CD4-positive, alpha-beta T cell treated with Interferon alpha-2 for 1 hour (primary cell): ENCODE measurements at places on chromosomes 7 and 10.

DNA sequence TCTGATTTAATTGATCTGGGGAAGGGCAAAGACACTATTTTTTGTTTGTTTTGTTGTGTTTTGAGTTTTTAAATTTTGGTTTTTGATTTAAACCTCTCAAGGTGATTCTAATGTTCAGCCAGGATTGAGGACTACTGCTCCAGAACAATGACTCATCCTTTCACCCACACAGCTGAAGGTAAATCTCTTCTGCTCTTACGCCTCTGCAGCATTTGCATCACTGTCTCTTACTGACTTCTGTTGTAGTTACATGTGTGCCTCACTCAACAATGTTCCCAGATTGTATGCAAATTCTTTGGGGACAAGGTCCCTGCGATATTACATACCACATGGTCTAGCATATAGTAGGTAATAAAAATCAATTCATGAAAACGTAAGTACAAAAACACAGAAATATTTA, 467.5 kb upstream of the LRRN3 start:
- no peak for DNase-seq

GRCh38 chr7:90720984-90721760, 125.1 kb downstream of the CDK14 start:
- no peak for DNase-seq

GRCh38 chr7:128073671-128074310, 42.6 kb upstream of the LRRC4 start:
- no peak for DNase-seq

DNA sequence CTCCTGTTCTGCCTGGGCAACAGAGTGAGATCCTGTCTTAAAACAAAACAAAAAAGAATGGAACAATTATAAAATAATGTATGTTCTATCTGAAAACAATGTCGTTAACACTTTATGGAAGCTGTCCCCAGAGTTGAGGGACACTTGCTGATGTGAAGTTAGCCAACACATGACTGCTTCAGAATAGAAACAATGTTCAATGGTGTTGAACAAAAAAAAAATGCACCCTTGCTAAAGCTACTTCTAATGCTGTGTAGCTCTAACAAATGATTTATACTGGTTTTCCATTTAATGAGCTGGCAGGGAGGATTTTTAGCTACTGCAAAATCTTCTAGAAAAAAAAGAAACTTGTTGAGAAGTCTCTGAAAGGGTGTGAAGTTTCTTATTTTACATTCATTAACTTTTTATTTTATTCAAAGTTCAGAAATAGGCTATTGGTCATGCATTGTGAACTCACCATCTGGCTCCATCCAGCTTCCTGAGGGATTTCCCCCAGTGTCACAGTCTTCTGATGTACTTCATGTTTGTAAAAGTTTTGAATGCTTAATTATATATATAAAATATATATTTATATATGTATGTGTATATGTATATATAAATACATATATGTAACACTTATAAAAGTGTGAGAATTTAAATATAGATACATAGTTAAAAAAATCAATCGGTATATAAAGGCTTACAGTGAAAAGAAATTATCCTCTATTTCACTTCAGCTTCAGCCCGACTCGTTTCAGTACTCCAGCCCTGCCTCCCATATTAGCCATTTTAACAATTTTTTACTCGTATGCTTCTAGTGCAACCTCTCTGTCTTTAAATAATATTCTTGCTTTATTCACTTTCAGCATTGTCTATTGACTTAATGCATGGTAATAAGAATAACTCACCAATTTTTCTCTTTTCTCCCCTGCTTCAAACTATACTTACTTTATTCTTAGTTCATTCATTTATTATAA, 35.0 kb downstream of the HDAC9 start:
- peak; percentile 22 for DNase-seq

DNA sequence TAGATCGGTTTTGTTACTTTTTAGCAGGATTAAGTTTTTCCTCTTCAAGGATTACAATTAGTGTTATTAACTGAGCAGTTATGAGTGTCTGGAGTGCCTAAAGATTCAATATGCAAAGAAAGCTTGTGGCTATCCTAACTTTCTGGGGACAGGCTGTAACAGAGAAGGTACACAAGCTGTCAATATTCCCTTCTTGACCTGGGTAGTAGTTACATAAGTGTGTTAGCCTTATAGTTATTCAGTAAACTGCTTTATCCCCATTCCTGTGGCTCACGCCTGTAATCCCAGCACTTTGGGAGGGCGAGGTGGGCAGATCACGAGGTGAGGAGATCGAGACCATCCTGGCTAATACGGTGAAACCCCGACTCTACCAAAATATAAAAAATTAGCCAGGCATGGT, 31.6 kb downstream of the ATAD1 start:
- no peak for DNase-seq

- DNase-seq, result no peak
Observed at GRCh38 chr10:14859775-14860174, 18.9 kb upstream of the SUV39H2 start.

GRCh38 chr7:21365866-21366624, 61.8 kb upstream of the SP4 start:
- no peak for DNase-seq

GRCh38 chr7:131108212-131108940, 219.3 kb upstream of the MKLN1 start:
- DNase-seq, result peak; percentile 89

DNA sequence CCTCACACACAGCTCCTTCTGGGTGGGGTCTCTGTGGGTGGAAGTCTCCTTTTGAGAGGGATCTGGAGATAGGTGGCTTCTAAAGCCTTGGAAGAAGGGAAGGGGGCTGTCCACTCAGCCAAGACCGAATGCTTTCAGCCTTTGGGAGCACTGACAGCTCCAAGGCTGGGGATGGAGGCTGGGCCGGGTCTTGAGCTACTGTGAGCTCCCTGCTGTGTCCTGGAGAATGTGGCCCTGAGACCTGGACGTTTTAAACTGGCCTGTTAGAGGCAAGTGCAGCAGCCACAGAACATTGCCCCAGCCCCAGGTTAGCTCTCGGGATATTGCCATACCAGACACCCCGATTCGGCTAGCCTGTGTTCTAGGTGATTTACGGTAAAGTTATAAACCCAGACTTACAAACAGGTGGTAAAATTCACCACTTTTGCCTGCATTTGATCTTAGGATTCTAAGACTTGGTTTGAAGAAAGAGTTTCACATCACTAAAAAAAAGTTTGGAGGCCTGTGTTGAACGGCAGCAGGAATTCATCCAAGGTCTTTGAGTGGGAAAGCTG, 548.5 kb upstream of the FOXK1 start:
- DNase-seq, result no peak

GRCh38 chr7:27145165-27145913, 1.9 kb upstream of the HOXA5 start:
- DNase-seq, result no peak

GRCh38 chr7:114087653-114088469, 169.1 kb upstream of the PPP1R3A start:
- DNase-seq, result no peak

GRCh38 chr7:112176693-112177415, 29.3 kb downstream of the DOCK4 start:
- no peak for DNase-seq

GRCh38 chr7:8413600-8413999, 19.8 kb upstream of the NXPH1 start:
- no peak for DNase-seq

- DNase-seq, result no peak
Observed at GRCh38 chr10:83957168-83957947, 182.0 kb upstream of the GHITM start.

- DNase-seq, result no peak
Observed at GRCh38 chr10:22477334-22478287, 132.3 kb downstream of the SPAG6 start.

GRCh38 chr7:89731751-89732445, 422.4 kb upstream of the STEAP1 start:
- no peak for DNase-seq

DNA sequence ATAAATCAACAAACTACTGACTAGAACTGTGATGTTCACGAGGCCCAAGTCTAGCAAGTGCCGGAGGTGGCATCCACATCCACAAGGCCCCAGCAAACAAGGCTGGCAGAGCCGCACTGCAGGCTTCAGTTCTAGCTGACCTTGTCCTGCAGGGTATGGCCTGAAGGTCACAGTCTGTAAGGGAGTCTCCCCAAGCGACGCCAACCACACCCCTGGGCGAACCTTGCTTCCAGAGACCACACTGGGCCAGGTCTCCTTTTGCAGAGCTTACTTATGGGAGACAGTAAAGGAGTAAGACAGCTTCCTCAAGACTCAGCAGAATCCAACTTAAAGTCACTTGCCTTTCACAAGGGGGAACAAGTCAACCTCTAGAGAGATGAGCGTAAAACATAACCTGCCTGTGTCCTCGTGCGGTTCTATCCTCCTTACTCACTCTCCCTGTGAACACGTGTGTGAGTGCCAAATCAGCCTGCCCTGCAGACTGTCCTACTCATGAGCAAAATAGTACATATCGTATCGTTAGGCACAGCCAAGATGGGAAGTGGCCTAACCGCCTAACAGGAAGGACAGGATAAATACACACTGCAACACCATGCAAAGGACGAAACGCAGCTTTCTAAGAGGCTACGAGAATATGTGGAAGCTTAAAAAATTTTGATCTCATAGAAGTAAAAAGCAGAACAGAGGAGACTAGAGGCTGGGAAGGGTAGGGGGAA, 22.7 kb downstream of the FAM53B start:
- no peak for DNase-seq

GRCh38 chr10:79387974-79388850, 40.9 kb downstream of the PPIF start:
- DNase-seq, result no peak

DNA sequence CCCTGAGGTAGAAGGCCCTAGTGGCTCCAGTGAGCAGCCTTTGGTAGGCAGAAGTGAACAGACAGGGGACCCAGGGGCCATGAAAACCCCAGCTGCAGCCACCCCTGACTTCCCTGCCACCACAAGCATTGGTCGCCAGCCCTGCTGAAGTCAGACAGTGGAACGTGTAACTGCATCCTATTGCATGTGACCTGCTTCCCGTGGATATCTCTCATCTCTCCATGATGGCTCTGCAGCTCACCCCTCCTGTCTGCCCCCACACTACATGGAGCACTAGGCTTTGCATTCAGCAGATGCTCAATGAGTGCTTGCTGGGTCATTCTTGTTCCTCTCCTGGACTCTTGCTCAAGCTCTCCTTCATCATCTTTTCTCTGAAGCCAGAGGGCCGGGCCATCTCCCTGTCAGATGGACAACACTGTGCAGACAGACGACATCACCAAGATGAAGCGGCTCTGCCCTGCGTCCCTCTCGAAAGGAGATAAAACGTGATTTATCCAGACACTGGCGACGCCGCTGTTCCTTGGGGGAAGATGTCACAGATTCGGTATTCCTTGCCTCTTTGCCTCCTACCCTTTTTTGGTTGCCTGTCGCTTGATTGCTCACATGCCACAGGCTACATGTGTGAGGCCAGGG, 117.5 kb downstream of the SH3PXD2A start:
- DNase-seq, result no peak

DNA sequence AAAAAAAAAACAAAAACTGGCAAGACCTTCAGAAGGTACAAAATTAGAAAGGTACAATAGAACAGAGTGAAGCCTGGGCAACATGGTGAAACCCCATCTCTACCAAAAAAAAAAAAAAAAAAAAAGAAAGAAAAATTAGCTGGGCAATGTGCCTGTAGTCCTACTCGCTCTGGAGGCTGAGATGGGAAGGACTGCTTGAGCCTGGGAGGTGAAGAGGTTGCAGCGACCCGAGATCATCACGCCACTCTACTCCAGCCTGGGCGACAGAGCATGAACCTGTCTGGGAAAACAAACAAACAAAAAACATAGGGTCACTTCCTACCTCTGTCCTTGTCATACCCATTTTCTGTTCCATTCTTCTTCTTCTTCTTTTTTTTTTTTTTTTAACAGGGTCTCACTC, 45.6 kb upstream of the DLG5 start:
- no peak for DNase-seq

DNA sequence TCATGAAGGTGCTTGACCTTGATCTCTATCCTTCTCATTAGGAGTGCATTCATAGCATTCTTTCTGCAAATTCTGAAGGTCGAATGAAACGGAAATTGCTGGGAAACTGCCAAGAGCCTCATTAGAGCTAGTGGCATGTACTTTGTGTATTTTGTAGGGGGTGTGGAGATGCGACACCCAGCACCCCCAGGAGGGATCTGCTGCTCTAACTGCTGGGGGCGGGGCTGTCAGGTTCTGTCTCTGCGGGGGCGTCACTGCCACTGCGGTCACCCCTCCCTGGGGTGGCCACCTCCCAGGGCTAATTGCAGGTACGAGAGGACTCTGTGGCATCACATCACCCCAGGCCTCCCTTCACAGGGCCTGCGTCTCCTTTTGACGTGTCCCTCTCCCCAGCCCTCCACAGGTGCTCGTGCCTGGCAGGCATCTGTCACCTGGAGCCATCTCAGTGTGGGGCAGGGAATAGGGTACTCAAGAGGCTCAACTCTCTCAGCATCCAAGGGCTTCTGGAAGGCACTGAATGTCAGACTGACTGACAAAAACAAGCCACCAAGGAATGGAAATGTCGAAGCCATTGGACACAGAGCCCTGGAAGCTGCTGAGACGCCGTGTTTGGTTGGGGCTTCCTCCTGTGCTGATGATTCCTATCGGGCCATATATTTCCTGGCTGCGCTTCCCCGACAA, 151.1 kb downstream of the ACTR3B start:
- DNase-seq, result no peak

DNA sequence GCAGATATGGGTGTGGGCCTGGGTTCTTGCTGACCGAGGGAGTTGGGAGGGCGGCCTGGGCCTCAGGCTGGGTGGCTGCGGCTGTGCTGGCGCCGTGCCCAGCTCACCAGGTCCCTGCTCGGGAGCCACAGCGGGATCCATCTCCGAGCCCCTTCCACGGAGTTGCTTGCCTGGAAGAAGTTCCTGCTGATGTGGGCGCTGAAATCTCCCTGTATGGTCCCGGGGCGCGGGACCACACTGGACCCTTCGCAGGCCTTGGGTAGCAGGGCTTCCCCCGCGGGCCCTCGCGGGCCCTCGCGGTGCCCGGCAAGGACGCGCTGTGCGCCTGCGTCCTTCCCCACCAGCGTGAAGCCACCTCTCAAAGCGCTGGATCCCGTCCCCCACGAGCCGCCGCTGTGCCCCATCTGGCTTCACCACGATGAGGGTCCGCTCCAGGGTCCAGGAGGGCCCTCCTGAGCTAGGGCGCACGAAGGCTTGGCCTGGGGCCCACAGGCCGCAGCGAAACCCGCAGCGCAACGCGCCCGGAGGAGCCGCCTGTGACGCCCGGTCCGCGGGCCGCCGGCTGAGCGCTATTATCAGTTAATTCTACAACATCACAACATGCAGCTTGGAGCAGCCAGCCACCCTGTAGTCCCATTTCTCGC, 31.5 kb downstream of the RAB19 start:
- DNase-seq, result no peak

DNA sequence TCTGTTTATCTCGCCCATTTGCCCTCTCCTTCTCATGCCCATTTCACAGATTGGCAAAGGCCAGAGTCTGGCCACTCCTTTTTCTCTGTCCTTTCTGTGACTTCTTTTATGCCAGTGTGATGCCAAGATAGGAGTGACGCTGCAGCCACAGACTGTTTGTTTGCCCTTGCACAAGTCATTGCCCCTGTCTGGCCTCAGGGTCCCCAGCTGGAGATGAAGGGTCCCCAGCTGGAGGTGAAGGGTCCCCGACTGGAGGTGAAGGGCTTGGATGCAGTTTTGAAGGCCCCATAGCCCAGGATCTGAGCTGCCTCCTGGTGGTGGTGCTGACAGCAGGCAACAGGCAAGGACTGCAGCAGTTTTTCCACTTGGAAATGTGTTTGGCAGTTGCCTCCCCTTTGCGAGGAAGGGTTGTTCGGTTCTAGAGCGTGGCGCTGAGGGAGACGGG, 50.8 kb upstream of the SLC29A3 start:
- no peak for DNase-seq
